A673 (cell line): ENCODE measurements at places on chromosomes 3 and 15.
A peak's percentile ranks its signal among the peaks of the same experiment; 100 is the strongest.

DNA sequence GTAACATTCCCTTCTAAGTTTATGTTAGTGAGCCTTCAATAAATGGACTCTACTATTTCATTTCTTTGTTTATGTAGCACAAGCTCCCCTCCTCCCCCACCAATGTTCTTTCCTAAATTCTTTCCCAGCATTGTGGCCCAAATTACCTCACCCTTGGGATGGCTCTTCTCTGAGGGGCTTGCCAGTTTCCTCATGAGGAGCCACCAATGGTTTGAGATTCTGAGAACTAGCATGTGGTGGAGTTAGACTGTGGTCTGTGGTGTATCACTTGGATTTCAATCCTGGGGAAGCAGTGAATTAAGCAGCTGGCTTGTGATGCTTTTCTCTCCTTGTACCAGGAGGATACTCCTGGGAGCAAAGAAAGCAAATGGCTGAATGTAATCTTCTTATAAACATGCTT, 50.0 kb upstream of the NPHP3 start:
- no peak for DNase-seq

DNA sequence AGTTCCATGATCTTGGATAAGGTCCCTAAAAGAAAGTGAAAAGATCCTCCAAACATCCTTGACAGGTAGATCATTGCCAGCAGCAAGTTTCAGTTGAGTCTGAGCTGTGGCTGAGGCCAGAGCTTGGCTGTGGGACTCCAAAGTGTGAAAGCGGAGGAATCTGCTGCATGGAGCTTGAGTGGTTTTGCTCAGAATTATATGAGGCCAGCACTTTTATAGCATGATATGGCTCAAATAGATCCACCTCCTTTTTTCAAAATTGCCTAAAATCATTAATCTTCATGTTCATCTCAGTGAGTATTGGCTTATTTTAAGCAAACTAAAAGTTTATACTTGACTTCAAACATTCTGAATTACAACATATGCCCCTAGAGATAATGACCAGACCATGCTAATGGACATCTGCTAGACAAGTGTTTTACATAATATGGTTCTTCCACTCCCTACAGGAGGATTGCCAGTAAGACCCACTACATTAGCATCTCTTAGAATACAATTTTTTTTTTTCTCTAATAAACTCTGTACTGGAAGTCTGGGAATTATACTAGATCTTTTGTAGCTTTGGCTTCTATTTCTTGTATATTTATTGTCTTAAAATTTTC, 368.1 kb downstream of the ZPLD1 start:
- no peak for DNase-seq

- DNase-seq, result no peak
These were observed 28.5 kb upstream of the TATDN2 start for GRCh38 chr3:10219737-10220136.

GRCh38 chr3:134029734-134030378, at the start of gene SLCO2A1:
Gene SLCO2A1 (minus strand): TSS chr3:134029925. CDS start chr3:134029802, 123 bp downstream.
- no peak for DNase-seq

GRCh38 chr15:85415783-85416182, 35.4 kb downstream of the AKAP13 start:
- no peak for DNase-seq

GRCh38 chr15:81754078-81754477, 291.7 kb downstream of the MEX3B start:
- DNase-seq, result no peak

DNA sequence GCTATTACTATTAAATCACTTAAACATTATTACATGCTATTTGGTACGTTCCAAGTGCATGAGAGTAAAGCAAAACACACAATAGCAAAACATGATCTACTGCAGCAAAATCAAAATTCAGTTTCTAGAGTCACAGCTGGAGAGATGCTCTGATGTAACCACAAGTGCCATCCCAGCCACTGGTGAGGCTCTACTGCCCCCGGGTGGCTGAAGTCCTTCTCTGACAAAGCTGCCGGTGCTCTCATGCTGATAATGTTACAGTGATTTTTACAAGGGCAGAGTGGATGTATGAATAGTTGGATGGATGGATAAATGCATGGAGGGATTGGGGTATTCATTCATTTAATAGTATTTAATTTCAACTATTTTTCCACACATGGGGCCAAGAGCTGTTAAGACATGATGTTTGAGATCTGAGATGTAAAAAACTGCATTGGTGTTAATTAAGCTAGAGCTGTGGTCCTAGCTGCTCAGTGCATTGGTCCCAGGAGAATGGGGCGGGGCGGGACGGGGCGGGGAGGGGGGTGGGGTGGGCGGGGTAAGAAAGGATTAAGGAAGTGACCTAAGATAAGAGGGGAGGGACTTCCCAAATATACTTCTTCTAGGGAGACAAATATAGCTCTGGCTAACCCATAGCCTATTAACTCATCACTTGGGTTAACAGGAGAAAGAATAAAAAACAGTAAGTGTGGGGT, 5.3 kb upstream of the SPESP1 start:
- DNase-seq, result peak; percentile 90
